Body of pancreas (tissue), 4 donors: ENCODE measurements at places on chromosomes 7 and 10. TPM values are rescaled to one million over a fixed set of nuclear protein-coding genes. Genes with fewer than 3 reads are reported as not detected.

- H3K36me3 ChIP-seq = no peaks in the 10 kb centered on the region
- no peak for DNase-seq
- H3K4me1 ChIP-seq = no peaks in the 10 kb centered on the region
Observed at GRCh38 chr7:1961701-1962276, 271.0 kb downstream of the MAD1L1 start.

- DNase-seq = no peak
- H3K27me3 ChIP-seq = no peaks in the 10 kb centered on the region
- no peak overlapping the region for H3K4me3 ChIP-seq
- no peaks in the 10 kb centered on the region for H3K4me1 ChIP-seq
Observed at GRCh38 chr7:120180221-120180620, 92.8 kb upstream of the KCND2 start.

DNA sequence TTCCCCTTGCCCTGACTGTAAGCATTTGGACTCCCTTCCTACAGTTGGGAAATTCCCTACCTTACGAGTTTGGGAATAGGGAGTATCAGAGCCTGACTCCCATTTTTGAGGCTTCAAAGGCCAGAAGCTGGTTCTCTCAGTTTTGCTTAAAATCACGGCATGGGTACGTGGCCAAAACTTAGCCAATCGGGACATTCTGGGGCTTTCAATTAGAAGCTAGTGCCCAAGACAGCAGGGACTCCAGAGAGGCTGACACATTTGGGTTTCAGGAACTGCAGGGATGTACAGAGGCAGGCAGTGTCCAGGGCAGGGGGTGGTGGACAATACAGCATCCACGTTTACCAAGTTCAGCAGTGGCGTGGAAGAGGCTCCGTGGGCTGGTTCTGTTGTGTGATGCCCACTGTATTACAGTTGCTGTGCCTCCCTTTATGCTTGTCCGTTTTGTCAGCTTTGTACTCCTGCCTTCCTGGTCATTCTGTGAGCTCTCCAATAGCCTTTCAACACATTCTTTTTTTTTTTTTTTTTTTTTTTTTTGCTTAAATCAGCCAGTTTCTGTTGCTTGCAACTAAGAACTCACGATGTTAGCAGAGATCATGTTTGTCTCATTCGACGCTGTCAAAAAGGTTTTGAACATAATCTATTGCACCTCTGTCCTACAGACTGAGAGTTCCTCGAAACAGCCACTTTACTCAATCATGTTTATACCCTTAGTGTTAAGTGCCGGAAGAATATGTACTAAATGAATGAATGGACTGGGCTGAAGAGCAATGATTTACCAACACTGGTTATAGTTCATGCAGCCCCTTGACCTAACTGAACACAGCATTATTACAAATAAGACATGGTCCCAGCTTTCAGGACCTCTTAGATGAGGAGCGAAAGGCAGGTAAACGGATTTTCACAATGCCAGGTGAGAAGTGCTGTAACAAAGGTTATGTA, 1.1 kb downstream of the GGCT start:
- peaks cover 28% of the 10 kb centered on the region for H3K4me1 ChIP-seq
- H3K36me3 ChIP-seq = no peaks in the 10 kb centered on the region
- DNase-seq = no peak
- H3K27ac ChIP-seq = peak overlapping the region; percentile 68
- peak overlapping the region; percentile 75 for H3K4me3 ChIP-seq
- no peaks in the 10 kb centered on the region for H3K27me3 ChIP-seq

DNA sequence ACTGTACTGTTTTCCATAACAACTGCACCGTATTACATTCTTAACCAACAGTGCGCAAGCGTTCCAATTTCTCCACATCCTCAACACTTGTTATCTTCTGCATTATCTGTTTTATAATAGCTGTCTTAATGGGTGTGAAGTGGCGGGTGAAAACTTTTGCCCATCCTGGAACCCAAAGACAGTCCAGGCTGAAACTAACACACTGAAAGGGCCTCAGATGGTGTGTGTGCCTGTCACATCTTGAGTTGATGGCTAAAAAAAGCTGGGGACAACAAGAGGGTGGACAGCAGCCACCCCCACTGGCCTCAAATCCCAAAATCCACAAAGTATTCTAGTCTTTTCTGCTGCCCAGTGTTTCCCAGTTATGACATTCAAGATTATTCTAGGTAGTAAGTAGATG, 19.4 kb downstream of the OPALIN start:
- no peak overlapping the region for H3K4me3 ChIP-seq
- peaks cover 14% of the 10 kb centered on the region for H3K4me1 ChIP-seq
- H3K27me3 ChIP-seq = no peaks in the 10 kb centered on the region
- H3K27ac ChIP-seq = no peak overlapping the region
- DNase-seq = no peak

- no peaks in the 10 kb centered on the region for H3K36me3 ChIP-seq
- H3K4me3 ChIP-seq = no peak overlapping the region
- H3K27me3 ChIP-seq = peaks cover 4% of the 10 kb centered on the region
Observed at GRCh38 chr10:132833421-132834111, 47.6 kb upstream of the NKX6-2 start.

DNA sequence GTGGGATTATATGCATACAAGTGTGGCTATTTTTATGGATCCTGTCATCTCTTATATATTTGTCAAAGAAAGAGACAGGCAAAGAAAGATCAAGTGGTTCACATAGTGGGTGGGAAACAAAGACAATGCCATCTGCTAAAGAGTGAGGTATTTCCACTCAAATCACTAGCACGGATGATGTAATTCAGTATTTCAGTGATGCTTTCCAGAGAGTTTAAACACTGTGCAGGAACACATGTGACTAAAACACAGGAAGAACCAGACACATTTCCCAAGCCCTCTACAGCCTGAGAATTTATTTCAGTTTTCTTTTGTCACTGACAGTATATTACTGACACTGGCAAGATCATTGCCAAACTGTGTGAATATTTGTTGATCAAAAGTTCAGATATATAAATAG, 885.7 kb upstream of the CELF2 start:
- H3K27me3 ChIP-seq = no peaks in the 10 kb centered on the region
- no peaks in the 10 kb centered on the region for H3K36me3 ChIP-seq
- DNase-seq = no peak

DNA sequence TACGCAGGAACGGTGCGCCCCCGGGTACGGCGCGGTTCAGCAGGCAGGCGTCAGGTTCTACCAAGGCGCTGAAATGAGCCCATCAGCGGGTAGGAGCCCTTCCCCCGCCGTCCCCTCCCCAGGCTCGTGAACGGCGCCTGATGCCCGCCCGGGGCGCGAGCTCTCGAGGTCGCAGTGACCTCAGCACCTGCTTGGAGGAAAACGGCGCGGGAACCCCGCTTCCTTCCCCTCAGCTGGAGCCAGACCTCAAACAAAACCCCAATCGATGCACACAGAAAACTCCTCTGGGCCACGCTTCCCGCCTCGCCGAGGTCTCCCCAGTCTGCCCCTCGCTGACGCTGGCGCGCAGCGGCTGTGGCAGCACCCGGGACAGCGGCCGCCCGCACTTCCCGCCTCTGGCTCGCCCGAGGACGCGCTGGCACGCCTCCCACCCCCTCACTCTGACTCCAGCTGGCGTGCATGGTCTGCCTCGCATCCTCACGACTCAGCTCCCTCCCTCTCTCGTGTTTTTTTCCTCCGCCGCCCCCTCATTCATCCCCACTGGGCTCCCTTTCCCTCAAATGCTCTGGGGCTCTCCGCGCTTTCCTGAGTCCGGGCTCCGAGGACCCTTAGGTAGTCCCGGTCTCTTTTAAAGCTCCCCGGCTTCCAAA, 514 bp upstream of the GAD2 start:
- H3K4me3 ChIP-seq = no peak overlapping the region
- H3K27ac ChIP-seq = no peak overlapping the region

DNA sequence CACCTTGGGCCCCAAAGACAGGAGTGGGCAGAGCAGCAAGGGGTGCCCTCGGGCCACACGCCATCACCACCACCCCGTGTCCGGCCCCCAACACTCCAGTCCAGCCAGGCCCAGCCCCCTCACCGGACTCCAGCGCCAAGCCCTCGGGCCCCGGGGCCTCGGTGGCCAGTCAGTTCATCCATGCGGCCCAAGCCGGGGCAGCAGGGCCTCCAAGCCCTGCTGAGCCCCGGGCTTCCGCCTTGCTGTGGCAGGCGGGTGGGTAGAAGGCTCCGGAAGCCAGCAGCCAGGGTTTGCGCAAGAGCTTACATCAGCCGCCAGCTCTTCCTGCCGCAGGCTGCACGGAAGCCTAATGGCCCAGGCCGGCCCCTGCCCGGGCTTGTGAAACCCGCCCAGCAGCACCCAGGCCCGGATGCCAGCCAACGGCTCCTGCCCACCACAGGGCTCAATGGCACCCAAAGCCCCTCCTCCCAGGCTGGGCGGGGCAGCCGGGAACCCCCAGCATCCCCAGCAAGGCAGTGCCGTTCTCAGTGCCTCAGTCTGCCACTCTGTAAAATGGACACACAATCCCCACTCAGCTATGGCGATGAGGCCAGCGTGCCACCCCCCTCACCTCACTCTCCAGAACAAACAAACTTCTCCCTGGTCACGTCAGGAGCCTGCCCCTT, 26.5 kb downstream of the TNRC18 start:
- H3K27me3 ChIP-seq = no peaks in the 10 kb centered on the region
- H3K27ac ChIP-seq = peak overlapping the region; percentile 17
- no peak overlapping the region for H3K4me3 ChIP-seq
- DNase-seq = peak; percentile 69

DNA sequence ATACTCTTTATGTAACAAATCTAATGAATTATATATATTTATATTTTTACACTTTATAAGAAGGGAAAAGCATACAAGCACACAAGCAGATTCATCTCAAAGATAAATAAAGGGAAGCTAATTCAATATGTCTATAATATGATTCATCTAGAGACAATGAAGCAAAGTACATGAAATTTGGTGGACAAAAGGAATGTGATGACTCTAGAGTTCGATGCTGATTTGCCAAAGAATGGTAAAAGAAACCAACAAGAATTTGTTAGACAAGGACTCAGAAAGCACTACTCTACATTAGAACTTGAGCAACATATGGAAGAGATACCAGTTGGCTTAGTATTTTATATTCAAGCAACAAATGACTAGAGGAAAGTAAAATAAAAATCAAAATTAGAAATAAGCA, 536.5 kb upstream of the TEX47 start:
- no peaks in the 10 kb centered on the region for H3K4me1 ChIP-seq
- H3K4me3 ChIP-seq = no peak overlapping the region
- no peaks in the 10 kb centered on the region for H3K36me3 ChIP-seq
- no peak overlapping the region for H3K27ac ChIP-seq
- no peak for DNase-seq

DNA sequence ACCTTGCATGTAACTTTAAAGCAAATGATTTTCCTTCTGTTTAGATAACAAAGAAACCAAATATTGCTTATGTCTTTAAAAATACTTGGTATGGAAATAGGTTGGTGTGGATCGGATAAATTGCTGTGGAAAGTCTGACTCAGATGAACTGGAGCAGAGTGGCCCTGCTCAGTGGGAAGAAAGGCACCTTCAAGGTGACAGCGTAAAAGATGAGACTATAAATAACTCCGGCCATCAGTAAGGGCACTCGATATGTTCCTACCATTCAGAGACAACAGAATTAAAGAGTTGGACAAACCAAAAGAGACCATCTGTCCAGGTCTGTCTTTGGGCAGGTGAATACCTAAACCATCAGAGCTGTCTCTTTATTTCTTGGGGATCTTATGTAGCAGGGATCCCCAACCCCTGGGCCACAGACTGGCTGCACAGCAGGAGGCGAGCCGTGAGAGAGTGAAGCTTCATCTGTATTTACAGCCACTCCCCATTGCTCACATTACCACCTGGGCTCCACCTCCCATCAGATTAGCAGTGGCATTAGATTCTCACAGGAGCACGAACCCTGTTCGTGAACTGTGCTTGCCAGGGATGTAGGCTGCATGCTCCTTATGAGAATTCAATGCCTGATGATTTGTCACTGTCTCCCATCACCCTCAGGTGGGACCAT, 357.1 kb downstream of the PRPF18 start:
- H3K36me3 ChIP-seq = no peaks in the 10 kb centered on the region
- H3K4me1 ChIP-seq = peaks cover 3% of the 10 kb centered on the region
- H3K4me3 ChIP-seq = no peak overlapping the region
- no peak for DNase-seq
- no peaks in the 10 kb centered on the region for H3K27me3 ChIP-seq

DNA sequence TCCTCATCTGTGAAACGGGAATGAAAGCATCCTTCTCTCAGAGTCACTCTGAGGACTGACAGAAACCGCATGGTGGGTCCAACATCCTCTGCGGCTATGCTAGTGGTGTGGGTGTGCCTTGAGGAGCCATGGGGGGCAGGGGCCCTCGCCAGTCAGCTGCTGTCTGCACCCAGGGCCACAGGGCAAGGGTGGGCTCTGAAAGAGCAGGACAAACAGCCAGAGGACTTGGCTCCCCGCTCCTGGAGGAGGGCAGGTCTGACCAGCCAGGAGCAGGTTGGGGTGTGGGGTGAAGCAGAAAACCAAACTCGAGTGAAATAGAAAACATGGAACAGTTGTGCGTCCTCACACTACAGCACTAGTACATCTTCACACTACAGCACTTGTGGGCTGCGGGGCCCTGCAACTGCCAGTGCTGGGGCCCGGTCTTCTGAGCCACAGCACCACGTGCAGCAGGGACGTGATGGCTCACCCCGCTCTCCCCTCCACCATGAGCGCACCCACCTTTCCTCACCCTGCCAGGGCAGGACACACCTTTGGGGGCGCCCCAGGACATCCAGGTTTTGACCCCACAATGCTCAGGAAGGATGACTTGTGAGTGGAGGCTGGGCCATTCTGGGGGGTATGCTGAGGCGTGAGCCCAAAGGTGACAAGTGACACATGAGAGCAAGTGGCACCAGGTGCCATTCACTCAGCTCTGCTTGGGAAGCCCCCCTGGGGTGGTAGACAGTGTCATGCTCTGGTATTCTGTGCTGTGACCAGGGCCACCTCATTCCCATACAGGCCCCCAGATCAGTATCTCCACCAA, 96.1 kb upstream of the RET start:
- H3K36me3 ChIP-seq = no peaks in the 10 kb centered on the region
- no peak overlapping the region for H3K27ac ChIP-seq
- H3K4me3 ChIP-seq = no peak overlapping the region
- no peaks in the 10 kb centered on the region for H3K27me3 ChIP-seq
- no peak for DNase-seq

GRCh38 chr7:95026421-95027072, 119.2 kb downstream of the PPP1R9A start:
- no peaks in the 10 kb centered on the region for H3K27me3 ChIP-seq
- H3K4me3 ChIP-seq = no peak overlapping the region
- H3K36me3 ChIP-seq = no peaks in the 10 kb centered on the region
- peaks cover 7% of the 10 kb centered on the region for H3K4me1 ChIP-seq
- no peak overlapping the region for H3K27ac ChIP-seq

- no peaks in the 10 kb centered on the region for H3K27me3 ChIP-seq
- H3K27ac ChIP-seq = no peak overlapping the region
- H3K4me3 ChIP-seq = no peak overlapping the region
- H3K36me3 ChIP-seq = no peaks in the 10 kb centered on the region
Observed at GRCh38 chr7:22663357-22663718, 63.7 kb upstream of the IL6 start.

GRCh38 chr7:80908360-80908797, 10.5 kb downstream of the SEMA3C start:
- H3K27me3 ChIP-seq = no peaks in the 10 kb centered on the region
- H3K4me1 ChIP-seq = no peaks in the 10 kb centered on the region
- DNase-seq = no peak

RBP4 gene
- total RNA-seq = 136 TPM

HECTD2 gene
- 13.0 TPM for total RNA-seq

OR2A42 gene
- total RNA-seq = not detected
